ENCODE measurements at places on chromosomes 1 and 21.

GRCh38 chr1:110798691-110799256 is 74.2 kb upstream of the CD53 start:
- DNase-seq = no peak

- no peak for DNase-seq
Observed at GRCh38 chr1:40438391-40439015, 11.8 kb upstream of the ZFP69B start.

- no peak for DNase-seq
Observed at GRCh38 chr1:149986486-149987296, 23.8 kb downstream of the OTUD7B start.

GRCh38 chr1:220696226-220696862 is 6.2 kb downstream of the C1orf115 start:
- no peak for DNase-seq

- no peak for DNase-seq
Observed at GRCh38 chr21:41086569-41086968, 81.4 kb upstream of the BACE2 start.

GRCh38 chr1:33634143-33634542 is 161.7 kb downstream of the ZSCAN20 start:
- no peak for DNase-seq

All from stimulated activated CD8-positive, alpha-beta memory T cell treated with anti-CD3 and anti-CD28 coated beads, Interleukin-4, amount 100 ng/mL, for 4 hours (primary cell).